ENCODE measurements at places on chromosomes 2 and 18. TPM values are rescaled to one million over a fixed set of nuclear protein-coding genes. Genes with fewer than 3 reads are reported as not detected.

The ANKRD53 gene
- 0.71 TPM for total RNA-seq

The GKN2 gene
- total RNA-seq = not detected

DNA sequence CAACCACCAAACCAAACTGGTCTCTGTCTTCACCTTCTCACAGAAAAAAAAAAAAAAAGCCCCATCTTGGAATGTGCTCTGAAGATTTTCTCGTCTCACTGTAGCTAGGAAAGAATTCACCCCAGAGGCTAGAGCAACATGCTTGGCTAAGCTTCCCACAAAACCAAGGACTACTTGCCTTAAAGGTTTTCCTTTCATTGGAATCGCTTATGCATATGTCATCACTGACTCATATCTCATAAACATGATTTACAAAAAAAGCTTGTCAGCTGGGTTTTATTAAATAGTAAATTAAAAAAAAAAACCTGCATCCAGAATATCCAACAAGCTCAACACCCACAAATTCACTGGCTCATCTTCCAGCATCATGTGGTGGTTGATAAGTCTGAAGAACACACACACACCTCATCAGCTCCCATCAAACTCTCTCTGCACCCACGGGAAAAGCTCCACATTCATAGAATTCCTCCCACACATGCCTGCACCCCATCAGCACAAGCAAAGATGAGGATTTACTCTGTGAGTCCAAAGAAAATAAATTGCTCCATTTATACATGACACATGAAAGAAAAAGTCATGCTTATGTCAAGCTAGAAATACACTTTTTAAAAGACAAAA lies 182.0 kb upstream of the TRIB2 start:
- DNase-seq = no peak

DNA sequence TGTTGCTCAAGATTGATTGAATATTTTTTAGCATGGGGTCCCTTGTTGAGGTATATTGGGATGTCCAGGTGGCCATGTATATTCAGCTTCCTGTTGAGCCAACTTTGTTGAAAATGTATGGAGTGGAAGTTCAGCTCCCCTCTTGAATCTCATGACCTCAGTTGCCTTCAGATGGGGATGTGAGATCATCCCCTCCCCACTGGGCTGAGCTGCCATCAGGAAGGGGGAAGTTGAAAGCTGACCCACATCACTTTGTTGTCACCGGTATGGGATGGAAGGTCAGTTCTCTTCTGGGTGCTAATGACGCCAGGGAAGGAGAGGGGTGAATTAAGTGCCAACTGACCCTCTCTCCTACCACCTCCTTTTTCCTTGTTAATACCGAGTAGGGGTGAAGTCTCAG lies 33.9 kb downstream of the ACOXL start:
- DNase-seq = no peak

DNA sequence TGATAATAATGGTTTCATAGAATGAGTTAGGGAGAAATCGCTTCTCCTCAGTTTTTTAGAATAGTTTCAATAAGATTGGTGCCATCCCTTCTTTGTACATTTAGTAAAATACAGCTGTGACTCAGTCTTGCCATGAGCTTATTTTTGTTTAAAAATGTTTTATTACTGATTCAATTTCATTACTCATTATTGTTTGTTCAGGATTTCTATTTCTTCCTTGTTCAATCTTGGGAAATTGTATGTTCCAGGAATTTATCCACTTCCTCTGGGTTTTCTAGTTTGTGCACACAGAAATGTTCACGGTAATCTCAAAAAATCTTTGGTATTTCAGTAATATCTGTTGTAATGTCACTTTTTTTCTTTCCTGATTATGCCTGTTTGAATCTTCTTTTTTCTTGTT lies 371.5 kb upstream of the SETBP1 start:
- no peak for DNase-seq

The DOK1 gene
- 33.8 TPM for total RNA-seq

- DNase-seq = no peak
Measured at GRCh38 chr2:169119851-169120250, 50.5 kb downstream of the DHRS9 start.

The CRACDL gene
- not detected for total RNA-seq
